ENCODE measurements at places on chromosomes 2 and 18.

DNA sequence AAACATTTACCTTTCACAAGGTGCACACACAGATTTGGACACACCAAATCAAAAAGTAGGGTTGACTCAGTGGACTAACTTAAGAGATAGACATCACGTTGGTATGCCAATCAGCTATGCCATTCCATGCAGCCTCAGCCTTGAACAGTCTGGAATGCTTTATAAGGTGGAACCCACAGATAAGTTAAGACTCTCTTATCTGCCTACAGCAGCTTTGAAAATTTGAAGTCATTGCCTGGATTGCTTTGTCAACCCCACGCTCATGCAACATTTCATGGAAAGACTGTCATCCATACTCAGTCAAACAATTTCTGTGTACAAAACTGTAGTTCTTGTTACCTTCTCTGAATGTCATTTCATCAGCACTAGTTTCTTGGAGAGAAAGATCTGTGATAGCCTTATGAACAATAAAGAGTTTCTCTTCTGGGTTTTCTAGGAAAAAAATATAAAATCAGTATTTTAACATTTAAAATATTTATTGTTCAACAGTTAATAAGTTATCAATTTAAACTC is 1.2 kb downstream of the ERMN start:
- DNase-seq: no peak

DNA sequence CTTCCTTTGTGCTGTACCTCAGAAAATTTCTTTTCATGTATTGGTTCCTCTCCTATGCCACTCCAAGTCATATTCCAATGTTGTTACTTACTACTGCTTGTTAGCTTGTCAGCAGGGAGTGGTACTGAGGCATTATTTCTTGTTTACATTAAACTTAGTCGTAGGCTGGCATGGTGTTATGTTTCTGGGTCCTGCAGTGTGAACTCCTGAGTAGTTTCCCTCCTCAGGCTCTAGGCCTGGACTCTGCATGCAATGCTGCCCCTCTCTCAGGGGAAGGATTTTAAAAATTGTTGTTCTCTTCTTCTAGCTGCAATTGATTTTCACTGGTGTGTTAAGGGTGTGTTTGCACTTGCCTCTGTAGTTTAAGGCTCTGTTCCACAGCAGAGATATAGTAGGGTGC is 671.6 kb downstream of the PLCL1 start:
- DNase-seq: no peak

DNA sequence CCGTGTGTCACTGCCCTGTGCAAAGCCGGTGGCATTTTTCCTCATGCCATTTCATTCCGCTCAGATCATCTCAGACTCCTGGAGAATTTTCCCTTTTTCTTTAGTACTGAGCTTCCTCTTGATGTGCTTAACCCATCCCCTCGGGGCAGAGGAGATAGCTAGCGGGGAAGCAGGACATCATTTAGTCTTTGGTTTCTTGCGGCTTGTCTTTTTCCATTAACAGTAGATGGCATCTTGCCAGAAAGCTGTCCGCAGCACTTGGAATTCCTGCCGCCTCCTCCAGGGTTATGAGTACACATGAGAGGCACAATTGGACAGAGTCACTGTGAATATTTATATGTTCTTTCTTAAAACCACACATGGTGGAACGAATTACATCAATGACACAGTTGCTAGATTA is 226.6 kb downstream of the ALPK2 start:
- peak; percentile 14 for DNase-seq

GRCh38 chr18:57976230-57976773 is 67.7 kb upstream of the NEDD4L start:
- no peak for DNase-seq

GRCh38 chr2:199861132-199861774 is 10.3 kb upstream of the FTCDNL1 start:
- no peak for DNase-seq

All from T1000 (cell line).